ENCODE measurements at places on chromosomes 16 and 17.

- DNase-seq = no peak
Measured at GRCh38 chr17:1506649-1507267, 9.7 kb downstream of the INPP5K start.

- no peak for DNase-seq
Measured at GRCh38 chr16:57226701-57227621, 18.1 kb upstream of the ARL2BP start.

DNA sequence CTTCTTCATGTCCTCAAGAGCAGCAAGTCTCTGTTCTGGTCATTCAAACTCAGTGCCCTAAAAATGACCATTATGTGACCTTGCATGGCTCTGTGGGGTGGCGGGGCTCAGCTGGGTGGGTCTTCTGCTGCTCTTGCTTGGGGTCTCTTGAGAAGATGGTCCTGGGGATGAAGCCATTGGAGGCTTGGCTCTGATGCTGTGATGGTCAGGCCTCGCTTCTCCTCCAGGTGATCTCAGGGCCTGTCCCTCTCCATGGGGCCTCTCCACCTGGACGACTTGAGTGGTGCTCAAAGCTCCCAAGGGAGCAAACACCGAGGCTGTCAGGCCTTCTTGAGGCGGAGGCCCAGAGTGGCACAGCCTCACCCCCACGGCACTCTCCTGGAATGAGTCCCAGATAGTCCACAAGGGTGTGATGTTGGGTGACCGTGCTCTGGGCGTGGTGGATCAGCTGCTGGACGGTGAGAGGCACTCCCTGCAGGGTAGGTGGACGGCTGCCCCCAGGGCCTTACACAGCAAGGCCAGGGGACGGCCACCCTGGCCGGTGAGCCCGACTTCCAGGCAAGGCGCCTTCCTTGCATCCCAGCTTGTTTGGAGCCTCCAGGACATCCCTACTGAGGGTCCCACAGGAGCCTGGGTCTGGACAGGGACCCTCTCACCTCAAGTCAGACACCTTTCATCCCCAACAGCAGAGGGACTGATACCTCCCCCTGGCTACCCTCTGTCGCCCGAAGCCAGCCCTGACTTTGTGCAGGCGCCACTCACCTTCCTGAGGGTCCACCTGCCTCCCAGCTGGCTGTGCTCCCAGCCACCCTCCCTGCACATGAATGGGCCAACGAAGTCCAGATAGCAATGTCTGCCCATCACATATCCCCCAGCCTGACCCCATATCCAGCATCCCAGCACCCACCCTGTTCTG is 48.7 kb downstream of the USP22 start:
- no peak for DNase-seq

DNA sequence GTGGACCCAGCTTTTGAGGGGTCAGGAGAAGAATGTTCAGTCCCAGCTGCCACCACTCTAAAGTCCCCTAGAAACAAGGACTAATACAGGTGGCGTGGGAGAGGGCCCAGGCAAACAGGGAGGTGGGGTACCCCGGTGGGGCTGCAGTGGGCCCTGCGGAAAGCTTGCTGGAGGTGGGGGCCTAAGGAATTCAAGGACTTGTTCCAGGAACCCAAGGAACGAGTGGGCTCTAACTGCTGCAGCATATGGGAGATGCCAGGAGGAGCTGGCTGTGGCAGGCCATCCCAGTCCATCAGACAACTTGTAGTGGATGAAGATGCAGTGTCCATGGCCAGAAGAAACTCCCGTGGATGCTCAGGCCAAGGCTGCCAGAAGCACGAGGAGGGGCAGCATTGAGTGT is 10.6 kb downstream of the SNX20 start:
- no peak for DNase-seq

GRCh38 chr16:49652456-49653172 is 203.3 kb downstream of the ZNF423 start:
- DNase-seq = no peak

- DNase-seq = no peak
Measured at GRCh38 chr17:43578699-43579565, 32.8 kb upstream of the ETV4 start.

- DNase-seq = no peak
Measured at GRCh38 chr17:57588086-57588485, 157.0 kb downstream of the CCDC182 start.

- DNase-seq = no peak
Measured at GRCh38 chr17:1590029-1590746, 27.6 kb upstream of the PITPNA start.

GRCh38 chr17:81843713-81844326 is 9.0 kb upstream of the PPP1R27 start:
- DNase-seq = no peak

GRCh38 chr17:12536472-12536871 is 129.2 kb upstream of the MYOCD start:
- DNase-seq = no peak

DNA sequence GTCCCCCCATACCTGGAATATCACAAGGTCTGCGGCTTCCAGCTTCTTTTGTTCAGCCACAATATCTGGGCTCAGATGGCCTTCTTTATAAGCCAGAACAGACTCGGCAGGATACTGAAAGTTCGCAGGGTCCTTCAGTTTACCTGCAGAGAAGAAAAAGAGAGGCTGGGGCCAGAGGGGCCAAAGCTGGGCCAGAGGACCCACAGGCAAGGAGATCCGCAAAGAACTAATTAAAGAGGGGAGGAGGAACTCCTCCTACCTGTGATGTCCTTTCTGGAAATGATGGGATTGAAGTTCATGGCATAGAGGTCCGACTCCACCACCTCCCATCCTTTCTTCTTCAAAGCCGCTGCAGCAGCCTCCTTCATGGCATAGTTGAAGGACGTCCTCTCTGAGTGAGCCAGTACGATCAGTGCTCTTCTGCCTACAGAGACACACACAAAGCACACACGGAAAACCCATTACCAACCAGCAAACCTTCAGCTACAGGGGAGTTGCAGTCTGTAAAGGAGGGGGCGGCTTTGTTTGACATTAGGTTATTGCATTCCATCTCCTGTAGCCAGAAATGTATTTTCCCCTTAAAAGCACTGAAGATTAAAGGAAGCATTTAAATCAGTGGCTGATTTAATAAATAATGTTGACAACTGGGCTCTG is 8.1 kb downstream of the NQO1 start:
- no peak for DNase-seq

GRCh38 chr17:65407017-65407416 is 154.4 kb downstream of the AXIN2 start:
- no peak for DNase-seq

DNA sequence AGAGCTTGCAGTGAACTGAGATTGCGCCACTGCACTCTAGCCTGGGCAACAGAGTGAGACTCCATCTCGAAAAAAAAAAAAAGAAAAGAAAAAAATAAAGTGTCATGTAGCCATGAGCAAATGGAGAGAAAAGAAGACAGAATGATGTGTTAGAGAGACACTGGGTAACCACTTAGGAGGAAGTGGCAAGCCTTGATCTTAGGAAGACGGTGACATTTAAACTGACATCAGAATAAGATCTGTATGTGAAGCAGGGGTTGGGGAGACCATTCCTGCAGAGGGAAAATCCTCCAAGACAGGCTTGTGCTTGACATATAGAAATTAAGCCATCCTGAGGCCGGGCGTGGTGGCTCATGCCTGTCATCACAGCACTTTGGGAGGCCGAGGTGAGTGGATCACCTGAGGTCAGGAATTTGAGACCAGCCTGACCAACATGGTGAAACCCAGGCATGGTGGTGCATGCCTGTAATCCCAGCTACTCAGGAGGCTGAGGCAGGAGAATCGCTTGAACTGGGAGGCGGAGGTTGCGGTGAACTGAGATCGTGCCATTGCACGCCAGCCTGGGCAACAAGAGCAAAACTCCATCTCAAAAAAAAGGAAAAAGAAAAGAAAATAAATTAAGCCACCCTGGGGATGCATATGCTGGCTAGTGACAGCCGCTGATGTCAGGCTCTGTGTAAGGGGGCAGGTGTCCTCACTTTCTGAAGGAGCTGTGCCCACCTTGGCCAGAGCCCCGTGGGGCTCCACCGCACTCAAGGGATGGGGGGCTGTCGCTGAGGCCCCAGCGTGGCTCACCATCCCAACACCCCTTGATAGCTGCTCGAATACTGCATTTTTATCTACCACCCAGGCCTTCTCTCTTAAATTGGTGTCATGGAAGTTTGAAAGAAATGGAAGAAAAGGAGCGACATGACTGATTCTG is 13.1 kb upstream of the CYB5B start:
- no peak for DNase-seq

GRCh38 chr17:74165797-74166365 is 37.6 kb upstream of the RPL38 start:
- no peak for DNase-seq

DNA sequence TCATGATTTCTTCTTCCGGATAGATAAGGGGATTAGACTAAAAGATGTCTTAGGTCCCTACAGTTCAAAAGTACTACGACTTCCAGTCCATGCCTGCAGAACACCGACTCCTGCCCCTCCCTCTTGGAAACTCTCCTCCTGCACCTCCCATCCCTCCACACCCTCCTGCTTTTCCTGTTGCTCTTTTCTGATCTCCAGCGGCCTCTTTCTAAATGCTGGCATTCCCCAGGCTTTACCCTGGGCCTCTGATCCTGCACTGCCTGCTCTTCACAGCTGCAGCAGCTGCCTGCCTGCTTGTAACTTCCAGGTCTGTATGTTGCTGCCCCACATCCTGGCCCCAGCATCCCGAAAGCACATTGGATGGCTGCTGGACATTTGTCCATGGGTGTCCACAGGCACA is 154.2 kb downstream of the KCNJ12 start:
- no peak for DNase-seq

- DNase-seq = no peak
Measured at GRCh38 chr17:44607836-44608690, 48.2 kb upstream of the MEIOC start.
